ENCODE measurements at places on chromosomes 2 and 18.
A peak's percentile ranks its signal among the peaks of the same experiment; 100 is the strongest.

DNA sequence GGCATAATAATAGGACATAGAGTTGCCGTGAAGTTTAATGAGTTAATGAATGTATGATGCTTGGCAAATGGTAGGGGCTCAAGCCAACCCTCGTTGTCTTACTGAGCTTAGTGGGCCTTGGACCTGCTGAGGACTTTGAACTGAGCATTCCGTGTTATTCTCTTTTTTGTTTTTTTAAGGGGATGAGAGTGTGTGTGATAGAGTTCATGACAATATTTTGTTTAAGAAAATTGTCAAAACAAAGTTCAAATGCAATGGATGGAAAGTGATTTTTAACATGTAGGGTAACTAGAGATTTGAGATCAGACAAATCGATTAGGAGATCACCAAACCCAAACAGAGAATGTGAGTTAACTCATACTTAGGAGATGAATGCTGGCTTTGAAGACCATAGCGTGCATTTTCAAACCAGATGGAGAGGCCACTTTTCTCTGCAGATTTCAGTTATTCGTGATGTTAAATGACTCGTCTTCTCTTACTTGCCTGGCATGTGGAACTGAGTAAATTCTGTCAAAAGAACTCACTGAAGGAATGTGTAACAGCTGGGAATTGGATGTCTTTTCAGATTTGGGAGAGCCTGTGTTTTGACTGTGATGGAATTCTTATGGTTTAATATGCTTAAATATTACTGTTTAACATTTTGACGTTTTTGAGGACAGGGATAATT, 88.7 kb downstream of the NEDD4L start:
- no peak for DNase-seq

DNA sequence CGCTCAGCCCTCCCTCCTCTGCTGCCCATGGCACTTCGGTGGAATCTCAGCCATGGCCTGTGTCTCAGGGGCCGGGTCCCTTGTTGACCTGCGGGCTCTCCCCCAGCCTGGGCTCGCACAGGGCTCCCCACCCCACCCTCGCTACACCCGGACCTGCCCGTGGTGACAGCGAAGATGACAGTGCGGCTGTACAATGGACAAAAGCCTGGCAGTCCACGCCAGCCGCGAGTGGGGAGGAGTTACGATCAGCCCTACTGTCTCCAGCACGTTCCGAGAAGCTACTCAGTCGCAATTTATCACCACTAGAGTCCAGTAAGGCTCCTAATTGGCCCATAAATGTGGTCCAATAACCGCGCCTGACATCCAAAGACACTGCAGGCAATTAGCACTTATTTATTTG, 31.6 kb downstream of the GBX2 start:
- DNase-seq, result no peak

DNA sequence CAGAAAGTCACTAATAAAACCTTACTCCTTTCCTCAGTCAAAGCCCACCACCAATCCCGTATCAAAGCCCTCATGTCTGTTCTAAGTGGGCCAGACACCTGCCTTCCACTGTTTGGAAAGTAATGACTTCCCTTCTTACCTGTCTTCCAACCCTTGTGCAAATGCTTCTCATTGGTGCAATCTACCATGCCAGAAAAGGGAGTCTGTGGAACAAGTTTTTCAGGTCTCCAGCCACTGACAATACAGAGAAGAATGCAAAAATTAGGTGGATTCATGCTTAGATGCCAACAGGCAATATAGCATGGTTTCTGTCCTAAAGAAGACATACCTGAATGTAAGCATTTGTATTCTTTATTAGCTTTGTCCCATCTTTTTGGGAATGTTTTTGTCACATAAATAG, 1140.6 kb upstream of the LRRTM1 start:
- DNase-seq, result no peak

GRCh38 chr2:176639671-176640070, 370.4 kb downstream of the MTX2 start:
- DNase-seq, result no peak

DNA sequence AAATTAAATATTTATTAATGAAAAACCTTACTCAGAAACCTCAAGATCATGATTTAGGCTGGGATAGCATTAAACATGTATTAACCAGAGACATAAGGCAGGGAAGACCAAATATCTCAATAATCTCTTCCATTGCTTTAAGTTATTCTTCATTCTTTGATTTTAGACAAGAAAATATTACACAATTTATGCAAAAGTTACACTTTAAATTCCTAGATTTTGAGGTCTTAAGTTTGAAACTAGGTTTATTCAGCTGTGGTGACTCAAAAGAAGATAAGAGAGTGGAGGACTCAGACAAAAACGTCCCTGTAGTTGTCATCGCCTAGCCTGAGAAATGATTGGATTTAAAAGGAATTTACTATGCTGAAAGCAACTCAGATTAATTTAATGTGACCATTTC, 1110.3 kb downstream of the DPP10 start:
- no peak for DNase-seq

DNA sequence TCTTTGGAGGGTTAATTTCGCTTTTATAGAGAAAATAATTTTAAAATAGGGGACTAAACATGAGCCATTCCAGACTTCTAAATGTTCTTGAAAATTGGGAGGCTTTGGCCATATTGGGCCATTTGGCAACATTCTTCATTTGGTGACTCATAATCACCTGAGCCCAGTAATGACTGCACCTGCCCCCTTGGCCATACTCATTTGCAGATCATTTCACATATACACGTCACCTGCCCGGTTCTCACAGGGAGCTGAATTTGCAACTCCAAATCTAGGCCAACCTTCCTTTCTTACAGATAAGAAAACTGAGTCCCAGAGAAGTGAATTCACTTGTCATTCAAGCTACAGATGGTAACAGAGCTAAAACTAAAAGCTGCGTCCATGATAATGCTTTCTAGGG, 289.7 kb downstream of the EPHA4 start:
- no peak for DNase-seq

GRCh38 chr2:23824777-23825212, 102.1 kb downstream of the ATAD2B start:
- DNase-seq, result peak; percentile 84

GRCh38 chr18:28126768-28127167, 50.2 kb downstream of the CDH2 start:
- DNase-seq, result no peak

DNA sequence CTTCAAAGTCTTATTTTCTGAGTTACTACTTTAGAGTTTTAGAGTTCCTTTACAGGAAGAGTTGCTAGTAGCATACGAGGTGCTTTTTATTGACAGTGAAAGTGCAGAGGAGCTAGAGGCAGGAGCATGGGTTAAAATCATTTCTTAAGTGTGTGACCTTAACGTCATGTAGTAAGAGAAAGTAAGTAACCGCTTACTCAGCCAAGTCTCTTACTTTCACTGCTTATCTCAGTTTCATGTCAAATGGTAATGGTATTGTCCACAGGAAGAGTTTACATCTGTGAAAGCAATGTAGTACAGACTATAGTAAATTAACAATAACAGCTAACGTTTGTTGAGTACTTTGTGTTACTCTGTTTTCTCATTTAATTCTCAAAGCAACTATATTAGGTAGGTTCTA, 12.6 kb downstream of the NDUFAF7 start:
- DNase-seq, result no peak

GRCh38 chr2:54107903-54108615, 7.4 kb upstream of the ACYP2 start:
- peak; percentile 24 for DNase-seq

GRCh38 chr2:62545261-62545660, 39.3 kb upstream of the TMEM17 start:
- DNase-seq, result no peak
